ENCODE measurements at places on chromosomes 2 and 18. TPM values are rescaled to one million over a fixed set of nuclear protein-coding genes. Genes with fewer than 3 reads are reported as not detected.

GRCh38 chr2:226746196-226746800 lies 53.3 kb downstream of the IRS1 start:
- H3K27ac ChIP-seq, result no peak overlapping the region
- no peak overlapping the region for H3K4me3 ChIP-seq
- no peaks in the 10 kb centered on the region for H3K27me3 ChIP-seq

DNA sequence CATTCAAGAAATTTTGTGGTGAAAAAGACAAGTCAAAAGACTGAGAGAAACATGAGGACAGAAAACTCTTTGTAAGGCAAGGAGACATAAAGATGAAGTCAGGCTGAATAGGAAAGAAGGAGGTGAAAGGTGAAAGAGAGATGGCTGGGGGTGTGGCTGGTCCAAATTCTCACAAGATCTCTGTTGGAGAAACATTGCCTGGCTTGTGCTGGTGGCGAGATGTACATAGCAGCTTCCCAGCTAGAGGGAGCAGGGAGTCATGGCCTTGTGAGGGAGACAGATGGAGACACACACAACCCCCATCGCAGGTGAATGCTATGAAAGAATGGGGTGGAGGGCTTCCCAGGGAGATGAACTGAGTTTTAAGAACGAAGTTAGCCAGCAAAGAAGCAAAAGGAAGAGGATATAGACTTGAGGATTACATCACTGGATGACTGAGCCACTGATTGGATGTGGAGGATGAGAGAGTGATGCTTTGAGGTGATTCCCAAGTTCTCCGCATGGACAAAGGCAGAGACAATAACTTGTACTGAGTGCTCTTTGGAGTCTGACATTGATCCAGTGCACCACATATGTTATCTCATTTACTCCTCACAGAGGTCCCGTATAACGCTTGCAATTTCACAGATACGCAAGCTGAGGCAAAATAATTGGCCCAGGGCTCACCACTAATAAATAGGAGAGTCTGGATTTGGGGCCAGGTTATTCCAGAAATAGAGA lies 3.7 kb upstream of the EMX1 start:
- H3K4me3 ChIP-seq, result no peak overlapping the region
- H3K27me3 ChIP-seq, result peaks cover 87% of the 10 kb centered on the region
- H3K27ac ChIP-seq, result no peak overlapping the region
- peaks cover 27% of the 10 kb centered on the region for H3K4me1 ChIP-seq
- DNase-seq, result no peak

DNA sequence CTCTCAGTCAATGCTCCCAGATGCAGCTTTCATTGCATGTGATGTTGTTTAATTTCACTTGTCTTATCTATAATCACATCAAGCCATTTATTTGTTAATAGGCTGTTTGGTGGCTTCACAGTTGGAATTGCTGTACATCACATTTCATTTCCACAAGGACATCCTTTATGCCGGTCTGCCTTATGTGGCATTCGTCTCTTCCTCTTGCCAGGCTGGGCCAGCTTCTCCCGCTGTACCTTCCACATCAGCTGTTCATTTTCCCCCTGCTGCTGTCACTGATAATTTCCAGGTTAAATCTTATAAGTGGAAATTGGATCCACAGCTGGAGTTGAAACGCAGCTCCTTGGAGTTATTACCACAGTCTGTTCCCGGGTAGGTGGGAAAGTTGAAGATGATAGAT lies 110.6 kb downstream of the DPP10 start:
- no peaks in the 10 kb centered on the region for H3K4me1 ChIP-seq
- DNase-seq, result no peak

DNA sequence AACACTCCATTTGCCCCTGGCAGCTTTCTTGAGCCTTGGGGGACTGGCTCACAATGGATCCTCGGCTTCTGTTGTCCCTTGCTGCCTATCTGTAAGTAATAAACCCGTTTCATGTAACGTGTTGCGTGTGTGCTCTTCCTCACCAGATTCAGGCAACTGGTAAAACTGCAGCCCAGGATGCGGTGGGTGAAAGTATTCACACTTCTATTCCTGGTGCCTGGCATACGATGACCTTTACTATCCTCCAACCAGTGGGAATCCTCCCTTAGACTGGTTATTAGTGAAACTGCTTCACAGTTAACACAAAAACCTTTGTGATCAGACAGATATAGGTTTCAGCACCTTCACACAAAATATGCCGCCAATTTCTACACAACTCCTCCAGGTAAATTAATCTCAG lies 13.6 kb upstream of the ICA1L start:
- H3K27ac ChIP-seq, result no peak overlapping the region
- no peak for DNase-seq
- peaks cover 29% of the 10 kb centered on the region for H3K36me3 ChIP-seq
- no peaks in the 10 kb centered on the region for H3K27me3 ChIP-seq
- no peaks in the 10 kb centered on the region for H3K4me1 ChIP-seq

- no peaks in the 10 kb centered on the region for H3K4me1 ChIP-seq
- no peak overlapping the region for H3K4me3 ChIP-seq
- no peaks in the 10 kb centered on the region for H3K27me3 ChIP-seq
- DNase-seq, result no peak
Measured at GRCh38 chr18:44098551-44099098, 582.1 kb upstream of the SETBP1 start.

GRCh38 chr2:223625652-223626051 lies 23.5 kb upstream of the SCG2 start:
- no peak overlapping the region for H3K4me3 ChIP-seq
- no peaks in the 10 kb centered on the region for H3K27me3 ChIP-seq
- H3K36me3 ChIP-seq, result no peaks in the 10 kb centered on the region
- no peak for DNase-seq
- H3K4me1 ChIP-seq, result no peaks in the 10 kb centered on the region

DNA sequence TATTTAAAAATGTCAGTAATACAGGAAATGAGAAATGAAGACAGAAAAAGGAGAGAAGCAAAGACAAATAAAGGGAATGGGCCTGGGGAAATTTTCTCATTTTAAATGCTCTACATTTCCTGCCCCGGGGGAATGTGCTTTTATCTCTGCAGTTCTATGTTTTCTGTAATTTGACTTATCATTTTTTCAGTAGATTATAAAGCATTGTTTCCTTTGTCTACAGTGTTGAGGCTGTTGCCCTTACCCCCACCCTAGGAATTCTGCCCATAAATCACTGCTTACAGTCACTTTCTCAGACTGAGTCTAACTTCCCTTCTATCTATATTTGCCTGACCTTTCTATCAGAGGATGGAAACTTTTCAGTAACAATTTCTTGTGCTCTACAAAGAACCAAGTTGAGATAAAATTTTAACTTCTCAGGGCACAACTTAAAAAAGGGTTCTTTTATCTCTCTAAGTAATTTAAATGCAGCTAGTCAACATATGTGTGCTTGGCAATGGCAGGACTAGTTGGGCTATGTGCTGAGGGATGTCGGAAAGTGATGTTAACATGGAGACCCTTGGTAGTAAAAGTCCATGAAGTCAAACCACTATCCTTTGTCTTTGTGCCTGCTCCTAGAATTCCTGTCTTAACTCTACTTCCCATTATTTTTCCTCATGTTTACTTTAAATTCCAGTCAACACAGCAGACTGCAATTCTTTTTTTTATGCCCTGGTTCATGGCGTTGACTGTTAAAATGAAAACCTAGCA lies 146.5 kb upstream of the MMADHC start:
- no peak overlapping the region for H3K4me3 ChIP-seq
- H3K4me1 ChIP-seq, result no peaks in the 10 kb centered on the region
- H3K27me3 ChIP-seq, result no peaks in the 10 kb centered on the region

CHPF gene
- total RNA-seq, result 61.2 TPM

TXNL4A gene
- total RNA-seq, result 43.6 TPM

GPR155 gene
- total RNA-seq, result 15.4 TPM

UGT1A4 gene
- not detected for total RNA-seq

ADAM23 gene
- total RNA-seq, result 52.1 TPM

NTSR2 gene
- 0.55 TPM for total RNA-seq

CNTNAP5 gene
- 32.9 TPM for total RNA-seq

Data from spinal cord (tissue), 10 donors.